Left renal cortex interstitium (tissue), 4 donors: ENCODE measurements at places on chromosomes 4 and X. TPM values are rescaled to one million over a fixed set of nuclear protein-coding genes. Genes with fewer than 3 reads are reported as not detected.

DNA sequence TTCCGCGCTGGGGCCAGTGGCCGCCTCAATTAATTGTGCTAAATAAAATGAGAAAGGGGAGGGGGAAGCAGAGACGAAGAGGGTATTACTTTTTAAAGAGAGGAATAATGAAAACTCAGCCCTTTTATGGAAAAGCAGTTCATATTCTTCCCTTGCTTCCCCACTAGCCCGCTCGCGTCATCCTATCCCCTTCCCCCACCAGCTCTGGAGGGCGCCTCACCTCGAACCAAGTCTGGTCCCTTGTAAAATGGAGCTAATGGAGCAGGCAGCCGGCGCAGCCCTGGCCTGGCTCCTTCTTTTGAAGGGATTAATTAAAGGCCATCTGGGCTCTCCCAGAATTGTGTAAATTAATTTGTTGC is 511 bp upstream of the NKX6-1 start:
- DNase-seq = no peak

- no peak for DNase-seq
Measured at GRCh38 chr4:48439988-48440387, 43.2 kb upstream of the SLC10A4 start.

GRCh38 chr4:8052160-8052691 is 106.4 kb downstream of the ABLIM2 start:
- DNase-seq = no peak

GRCh38 chr4:33390976-33391375 is 2670.8 kb downstream of the PCDH7 start:
- DNase-seq = no peak

- no peak for DNase-seq
Measured at GRCh38 chrX:104565791-104566680, at the start of gene IL1RAPL2. Gene IL1RAPL2 (plus strand): TSS chrX:104566199.

DNA sequence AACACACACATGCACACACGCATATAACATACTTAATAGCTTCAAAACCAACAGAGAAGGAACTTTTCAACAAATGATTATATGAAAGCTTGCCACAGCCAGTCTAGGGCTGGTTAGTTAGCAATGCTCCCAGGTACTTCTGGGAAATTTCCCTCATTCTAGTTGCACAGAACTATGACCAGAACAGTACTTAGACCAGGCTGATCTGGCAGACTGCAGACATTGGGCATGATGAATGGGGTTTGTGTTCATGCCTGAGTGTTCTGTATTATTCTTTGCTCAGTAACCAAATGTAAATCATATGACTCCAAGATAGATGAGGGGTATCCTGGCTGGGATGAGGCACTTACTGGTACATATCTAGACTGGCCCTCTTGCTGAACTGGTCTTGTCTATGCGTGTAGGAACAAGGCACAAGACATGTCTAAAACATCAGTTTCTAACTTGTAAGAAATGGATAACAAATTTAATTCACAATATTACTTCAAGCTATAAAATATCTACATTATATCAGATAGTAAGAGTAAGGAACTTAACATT is 50.3 kb upstream of the GEMIN8 start:
- DNase-seq = no peak

GRCh38 chrX:19627081-19627480 is 111.8 kb upstream of the MAP3K15 start:
- no peak for DNase-seq

DNA sequence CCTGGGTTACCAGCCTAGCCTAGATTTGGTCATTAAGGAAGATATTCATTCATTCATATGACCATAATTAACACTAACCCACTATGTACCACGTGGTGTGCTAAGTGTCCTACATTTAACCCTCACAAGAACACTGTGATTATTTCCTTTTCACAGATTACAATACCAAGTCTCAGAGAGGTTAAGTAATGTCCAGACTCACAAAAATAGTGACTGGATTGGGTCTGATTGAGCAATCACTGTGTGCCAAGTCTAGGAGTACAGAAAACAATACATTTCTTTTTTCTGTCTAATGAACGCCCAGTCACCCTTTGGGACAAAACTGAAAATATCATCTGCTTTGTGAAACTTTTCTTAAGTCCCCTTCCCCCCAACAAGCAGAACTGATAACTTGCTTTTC is 7.6 kb upstream of the DLG3 start:
- DNase-seq = no peak

- DNase-seq = no peak
Measured at GRCh38 chr4:184370711-184371389, 103.5 kb downstream of the IRF2 start.

DNA sequence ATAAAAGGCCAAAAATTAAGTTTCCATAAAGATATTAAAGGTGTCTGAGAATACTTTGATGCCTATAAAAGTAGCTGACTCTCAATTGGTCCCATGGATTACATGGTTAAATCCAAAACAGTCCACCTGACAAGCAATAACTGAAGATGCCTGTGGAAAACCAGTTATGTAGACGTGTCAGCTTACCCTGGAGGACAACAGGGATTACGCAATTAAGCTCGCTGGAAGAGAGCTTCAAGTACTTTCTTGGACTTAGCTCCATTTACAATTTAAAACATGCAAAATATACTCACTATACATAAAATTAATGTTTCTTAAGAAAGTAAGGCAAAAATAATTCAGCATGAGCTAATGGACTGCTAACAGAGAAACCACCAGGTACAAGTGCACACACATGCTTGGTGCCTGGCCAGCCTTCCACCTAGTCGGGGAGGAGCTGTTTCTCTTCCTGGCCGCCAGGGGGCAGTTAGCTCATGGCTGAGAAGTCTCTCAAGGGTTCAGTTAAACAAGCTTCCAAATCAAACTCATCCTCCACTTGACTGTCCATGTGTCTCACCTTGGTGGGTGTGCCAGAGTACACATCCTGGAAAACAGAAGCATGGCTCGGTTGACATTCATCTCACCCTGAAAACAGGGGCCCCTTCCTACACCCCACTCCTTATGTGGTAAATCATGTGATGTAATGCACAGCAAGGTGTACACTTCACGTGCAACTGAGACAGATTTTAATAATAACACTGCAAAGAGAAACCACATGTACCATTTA is 9.2 kb upstream of the FAM53A start:
- DNase-seq = peak; percentile 31

GRCh38 chr4:1749370-1749769 is 28.0 kb downstream of the TACC3 start:
- DNase-seq = no peak

GRCh38 chrX:12579311-12579710 is 211.9 kb upstream of the PRPS2 start:
- no peak for DNase-seq

GRCh38 chr4:53551281-53551864 is 39.9 kb downstream of the LNX1 start:
- no peak for DNase-seq

- no peak for DNase-seq
Measured at GRCh38 chr4:20386001-20386740, 134.5 kb downstream of the SLIT2 start.

DNA sequence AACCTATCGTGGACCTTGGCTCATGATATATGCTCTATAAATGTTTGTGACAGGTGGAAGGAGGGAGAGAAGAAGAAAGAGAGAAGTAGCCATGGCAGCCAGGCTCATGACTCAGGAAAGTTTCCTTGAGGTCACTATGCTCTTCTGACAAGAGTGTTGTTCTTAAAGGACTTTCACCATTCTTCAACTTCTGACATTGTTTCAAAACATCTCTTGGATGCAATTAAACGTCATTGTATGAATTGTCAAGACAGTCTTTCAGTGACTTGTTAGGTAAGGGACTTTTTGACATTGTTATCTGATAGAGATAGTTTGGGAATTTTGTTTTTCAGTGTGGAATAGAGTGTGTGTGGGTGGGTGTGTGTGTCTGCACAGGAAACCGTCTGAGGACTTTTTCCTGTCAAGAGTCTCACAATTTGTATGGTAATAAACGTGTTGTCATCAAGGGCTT is 617.0 kb downstream of the MID1IP1 start:
- no peak for DNase-seq

DNA sequence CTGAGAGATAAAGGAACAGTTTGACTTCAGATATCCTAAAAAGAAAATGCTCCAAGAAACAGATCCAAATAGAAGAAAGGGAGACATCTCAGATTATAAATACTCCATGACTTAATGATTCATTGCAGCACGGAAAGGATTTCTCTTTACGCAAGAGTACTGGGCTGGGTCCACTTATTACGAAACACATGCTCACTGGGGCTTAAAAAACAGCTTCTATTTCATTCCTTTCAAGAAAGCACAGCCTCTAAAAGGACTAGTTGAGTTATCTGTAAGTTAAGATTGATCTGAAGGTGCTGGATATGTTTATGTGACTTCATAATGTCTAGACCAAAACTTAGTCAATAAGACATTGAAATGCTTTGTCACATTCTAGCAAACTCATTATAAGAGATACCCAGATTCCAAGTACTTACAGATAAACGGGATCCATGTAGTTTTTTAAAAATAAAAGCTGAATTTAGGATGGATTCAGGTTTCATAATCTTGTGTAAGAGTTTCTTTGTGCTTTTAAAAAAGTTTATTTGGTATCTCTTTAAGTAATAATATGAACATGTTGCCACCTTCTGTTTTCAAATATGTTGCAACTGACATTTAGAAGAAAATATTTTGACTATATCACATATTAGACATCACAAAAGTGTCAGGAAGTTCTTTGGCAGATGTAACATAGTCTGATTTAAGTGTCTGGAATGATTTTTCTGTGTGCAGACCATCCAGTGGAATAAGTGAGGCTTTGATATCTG is 109.5 kb upstream of the MYOZ2 start:
- DNase-seq = no peak

GRCh38 chr4:54545663-54546424 is 111.9 kb upstream of the KIT start:
- DNase-seq = no peak

GRCh38 chr4:137576446-137576845 is 44.2 kb upstream of the PCDH18 start:
- no peak for DNase-seq

DNA sequence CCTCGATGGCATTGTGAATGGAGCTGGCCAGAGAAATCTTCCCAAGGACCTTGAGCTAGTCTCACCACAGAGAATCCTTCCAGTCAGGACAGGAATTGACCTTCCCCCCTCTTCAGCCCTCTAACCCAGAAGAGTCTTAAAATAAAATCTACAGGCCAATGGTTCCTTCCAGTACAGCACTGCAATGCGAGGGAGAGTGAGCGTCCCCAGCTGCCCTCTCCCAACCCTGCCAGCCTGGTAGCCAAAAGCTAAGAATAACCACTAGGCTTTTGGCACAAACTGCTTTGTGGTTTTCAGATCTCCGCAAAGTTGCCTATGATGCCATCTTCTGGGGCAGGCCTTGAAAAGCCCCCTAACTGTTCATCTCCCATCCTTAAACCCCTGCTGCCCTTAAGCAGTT is 175.1 kb downstream of the AR start:
- no peak for DNase-seq

DNA sequence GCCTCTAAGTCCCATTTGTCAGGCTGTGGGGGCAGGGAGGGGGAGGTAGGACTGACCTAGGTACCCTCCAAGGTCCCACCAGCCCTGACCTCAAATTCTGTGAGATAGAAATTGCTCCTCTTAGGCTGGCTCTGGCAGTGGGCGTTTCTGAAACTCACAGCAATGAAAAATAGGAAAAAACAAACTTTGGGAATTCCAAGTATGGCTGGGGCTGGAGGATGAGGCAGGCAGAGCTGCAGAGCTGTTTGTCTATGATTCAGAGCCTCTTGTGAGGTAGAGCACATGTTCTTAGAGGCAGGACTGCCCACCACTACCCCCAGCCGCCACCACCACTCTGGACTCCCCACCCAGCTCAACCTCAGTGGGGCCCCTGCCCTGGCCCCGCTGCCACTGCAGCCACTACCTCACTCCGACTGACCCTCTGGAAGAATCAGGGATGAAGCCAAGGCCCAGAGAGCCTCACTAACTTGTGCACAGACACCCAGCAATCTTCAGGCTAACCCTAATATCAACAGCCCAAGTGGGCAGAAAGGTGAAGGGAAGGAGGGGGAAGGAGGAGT is 98.2 kb downstream of the PJA1 start:
- DNase-seq = no peak

DNA sequence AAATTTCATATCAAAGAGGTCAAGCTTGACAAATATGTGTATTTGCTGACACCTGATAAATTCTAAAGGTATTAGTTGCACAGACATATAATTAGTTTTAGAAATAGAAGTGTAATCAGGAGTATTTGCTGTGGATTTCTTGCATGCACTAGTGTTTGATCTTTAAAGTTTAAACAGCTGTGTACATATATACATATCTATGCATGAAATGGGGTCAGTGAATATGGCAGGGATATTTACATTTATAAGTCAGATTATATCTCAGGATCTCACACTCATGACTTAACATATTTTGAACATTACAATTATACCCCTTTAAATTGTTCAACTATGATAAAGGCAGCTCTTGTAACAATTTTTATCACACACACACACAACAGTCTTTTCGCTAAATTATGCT is 547.4 kb upstream of the ACTRT1 start:
- no peak for DNase-seq

Gene UTP14A
- polyA plus RNA-seq = 28.7 TPM

Gene MCF2
- 1.5 TPM for polyA plus RNA-seq

Gene GPRASP1
- 10.7 TPM for polyA plus RNA-seq

Gene VCX
- polyA plus RNA-seq = 0.14 TPM

Gene IBSP
- not detected for polyA plus RNA-seq

Gene SMARCAD1
- 56.6 TPM for polyA plus RNA-seq

Gene CLCN4
- 5.8 TPM for polyA plus RNA-seq

Gene RAB28
- 29.9 TPM for polyA plus RNA-seq

Gene BTC
- 5.6 TPM for polyA plus RNA-seq
